ENCODE measurements at places on chromosomes 4 and X.

GRCh38 chrX:111123606-111124179, 27.7 kb downstream of the PAK3 start:
- no peak for DNase-seq

DNA sequence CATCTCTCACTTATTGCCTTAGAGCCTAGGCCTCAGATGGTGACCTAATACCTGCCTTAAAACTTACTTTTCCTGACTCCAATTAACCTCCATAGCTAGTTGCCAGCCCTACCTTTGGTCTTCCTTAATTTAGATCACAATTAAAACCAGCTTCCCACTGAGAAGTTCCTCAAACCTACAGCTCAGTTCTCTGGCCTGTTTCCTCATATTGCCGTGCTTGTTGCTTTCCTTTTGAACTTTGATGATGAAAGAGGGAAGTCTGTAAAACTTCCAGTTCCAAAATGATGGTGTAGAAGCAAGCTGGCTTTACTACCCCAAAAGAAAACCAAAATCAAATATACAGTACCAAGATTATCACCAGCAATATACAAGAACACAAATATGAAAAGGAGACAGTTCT, 28.9 kb upstream of the CAMK2D start:
- DNase-seq = no peak

DNA sequence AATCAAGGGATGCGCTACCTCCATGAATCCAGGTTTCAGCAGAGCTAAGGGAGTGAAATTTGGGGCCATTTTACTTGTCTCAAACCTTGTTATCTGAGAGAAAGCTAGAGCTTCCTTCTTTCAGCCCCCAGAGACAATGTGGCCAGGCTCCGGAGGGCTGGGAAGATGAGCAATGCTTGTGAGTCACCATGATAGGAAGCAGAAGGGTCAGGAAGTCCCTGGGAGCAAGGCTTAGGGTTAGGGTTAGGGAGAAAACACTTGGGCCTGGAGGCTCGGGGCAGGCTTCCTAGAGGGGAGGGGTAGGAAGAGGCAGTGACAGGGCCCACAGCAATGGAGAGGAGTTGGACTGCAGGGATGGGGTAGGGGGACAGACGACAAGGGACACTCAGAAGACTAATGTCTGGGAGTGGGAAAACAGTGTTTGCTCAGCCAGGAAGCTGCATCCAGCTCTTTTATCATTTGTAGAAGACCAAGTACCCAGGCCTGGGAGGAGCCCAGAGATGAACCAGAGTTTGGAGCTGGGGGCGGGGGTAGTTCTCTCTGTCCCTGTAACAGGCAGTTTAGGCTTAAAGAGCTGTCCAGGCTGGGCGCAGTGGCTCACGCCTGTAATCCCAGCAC, 16.4 kb upstream of the PORCN start:
- DNase-seq = peak; percentile 55

GRCh38 chr4:61805227-61805626, 605.1 kb downstream of the ADGRL3 start:
- DNase-seq = no peak

GRCh38 chr4:116058129-116058528, 944.7 kb upstream of the NDST4 start:
- no peak for DNase-seq

- no peak for DNase-seq
These were observed 85.0 kb downstream of the NFKB1 start for GRCh38 chr4:102586002-102586643.

- peak; percentile 34 for DNase-seq
These were observed 464.4 kb downstream of the TRIML1 start for GRCh38 chr4:188603646-188604045.

DNA sequence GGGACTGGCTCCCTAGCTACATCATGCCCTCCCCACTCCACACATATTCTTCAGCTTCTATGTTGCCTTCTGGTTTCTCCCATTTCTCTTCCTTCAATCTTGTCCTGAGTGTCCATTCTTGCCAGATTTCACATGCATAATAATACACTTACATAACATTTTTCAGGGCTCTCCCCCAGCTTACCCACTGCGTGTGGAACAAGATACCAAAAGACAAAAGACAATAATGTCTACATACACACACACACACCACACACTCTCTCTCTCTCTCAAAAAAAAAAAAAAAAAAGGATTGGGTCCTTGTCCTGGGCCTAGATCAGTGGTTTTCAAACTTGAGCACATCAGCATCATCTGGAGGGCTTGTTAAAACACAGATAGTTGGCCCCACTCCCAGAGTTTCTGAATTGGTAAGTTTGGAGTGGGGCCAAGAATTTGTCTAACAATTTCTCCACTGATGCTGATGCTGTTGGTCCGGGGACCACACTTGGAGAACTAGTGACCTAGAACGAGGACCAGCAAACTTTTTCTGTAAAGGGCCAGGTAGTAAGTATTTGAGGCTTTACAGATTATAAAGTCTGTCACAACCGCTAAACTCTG, 6.5 kb upstream of the SMARCA1 start:
- no peak for DNase-seq

DNA sequence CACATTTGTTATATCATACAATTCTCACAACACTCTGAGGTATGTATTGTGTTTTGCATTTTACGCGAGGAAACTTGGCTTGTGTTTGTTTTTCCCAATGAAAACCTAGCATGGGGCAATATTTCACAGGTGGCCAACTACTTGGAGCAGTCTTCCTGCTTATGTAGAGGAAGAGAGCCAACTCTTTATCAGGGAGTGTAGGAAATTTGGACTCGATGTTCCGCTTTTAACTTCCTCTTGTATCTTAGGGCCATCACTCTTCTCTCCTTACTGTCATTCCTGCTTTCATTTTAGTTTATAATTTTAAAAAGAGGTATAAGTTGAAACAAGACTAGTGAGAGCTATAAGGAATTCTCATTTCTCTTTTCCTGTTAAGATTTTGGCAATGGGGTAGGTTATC, 107.7 kb upstream of the RPS6KA3 start:
- DNase-seq = no peak

DNA sequence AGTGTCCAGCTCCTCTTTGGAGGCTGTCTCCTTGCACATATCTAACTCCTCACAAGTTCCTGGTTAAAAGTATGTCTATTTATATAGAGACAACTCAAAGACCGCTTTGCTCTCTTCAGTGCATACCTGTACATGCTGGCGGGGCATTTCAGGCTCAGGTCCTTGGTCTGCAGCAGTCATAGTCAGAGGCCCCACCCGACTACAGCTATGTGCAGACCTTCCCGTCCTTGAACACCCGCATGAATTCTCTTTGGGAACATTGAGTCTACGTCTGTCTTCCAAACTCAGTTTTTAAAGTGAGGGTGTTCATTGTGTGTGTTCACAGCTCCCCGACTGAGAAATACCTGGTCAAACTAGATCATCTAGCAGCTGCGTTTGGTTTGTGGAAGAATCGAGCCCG, 4.2 kb downstream of the BCOR start:
- DNase-seq = no peak

DNA sequence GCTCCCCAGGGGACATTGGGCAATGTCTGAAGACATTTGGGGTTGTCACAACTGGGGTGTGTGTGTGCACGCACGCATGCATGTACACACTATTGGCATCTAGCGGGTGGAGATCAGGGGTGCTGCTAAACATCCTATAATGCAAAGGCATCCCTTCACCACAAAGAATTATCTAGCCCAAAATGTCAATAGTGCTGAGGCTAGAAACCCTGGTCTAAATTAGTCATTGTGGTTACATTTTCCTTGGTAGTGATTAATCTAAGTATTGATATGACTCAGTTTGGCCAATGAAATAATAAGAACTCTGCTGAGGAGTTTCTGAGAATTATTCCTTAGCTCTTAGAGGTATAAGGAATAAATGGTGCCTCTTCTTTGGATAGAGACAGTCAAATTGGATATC, 200.2 kb downstream of the CLCN4 start:
- peak; percentile 27 for DNase-seq

GRCh38 chr4:105998171-105999063, 103.1 kb downstream of the NPNT start:
- peak; percentile 76 for DNase-seq

DNA sequence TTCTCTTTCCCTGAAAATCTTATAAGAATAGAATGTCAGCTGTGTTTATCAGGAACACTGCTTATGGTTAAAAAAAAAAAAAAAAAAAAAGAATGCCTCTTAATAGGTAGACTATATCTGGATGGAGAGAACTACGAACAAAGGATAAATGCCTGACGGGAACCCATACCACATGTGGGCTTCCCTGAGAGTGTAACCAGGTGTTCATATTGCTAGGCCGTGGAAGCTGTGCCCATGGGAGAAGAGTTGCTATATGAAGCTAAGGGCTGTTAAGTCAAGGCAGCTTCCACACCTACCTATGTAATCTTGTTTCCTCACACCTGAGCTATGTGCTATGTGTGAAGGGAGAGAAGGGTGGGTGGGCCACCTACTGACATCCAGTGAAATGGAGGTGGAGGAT, 27.3 kb downstream of the TMEM184C start:
- no peak for DNase-seq

GRCh38 chr4:121096191-121096590, 23.9 kb upstream of the NDNF start:
- DNase-seq = no peak

- no peak for DNase-seq
These were observed 27.3 kb upstream of the KIAA0232 start for GRCh38 chr4:6755088-6755753.

DNA sequence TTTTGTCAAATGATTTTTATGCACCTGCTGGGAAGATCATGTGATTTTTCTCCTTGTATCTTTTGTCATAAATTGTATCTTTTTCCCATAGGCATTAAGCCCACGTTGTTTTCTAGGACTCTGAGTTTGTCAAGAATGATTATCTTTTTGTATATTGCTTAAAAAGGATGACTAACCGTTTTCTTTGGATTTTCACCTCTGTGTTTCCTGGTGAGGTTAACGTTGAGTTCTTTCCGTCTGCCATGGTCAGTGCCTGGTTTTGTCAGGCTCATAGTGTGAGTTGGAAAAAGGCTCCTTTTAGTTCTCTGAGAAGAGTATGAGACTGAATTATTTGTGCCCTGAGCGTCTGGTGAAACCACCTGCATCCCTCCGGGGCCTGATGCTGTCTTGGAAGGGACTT, 21.9 kb downstream of the PCGF3 start:
- no peak for DNase-seq

DNA sequence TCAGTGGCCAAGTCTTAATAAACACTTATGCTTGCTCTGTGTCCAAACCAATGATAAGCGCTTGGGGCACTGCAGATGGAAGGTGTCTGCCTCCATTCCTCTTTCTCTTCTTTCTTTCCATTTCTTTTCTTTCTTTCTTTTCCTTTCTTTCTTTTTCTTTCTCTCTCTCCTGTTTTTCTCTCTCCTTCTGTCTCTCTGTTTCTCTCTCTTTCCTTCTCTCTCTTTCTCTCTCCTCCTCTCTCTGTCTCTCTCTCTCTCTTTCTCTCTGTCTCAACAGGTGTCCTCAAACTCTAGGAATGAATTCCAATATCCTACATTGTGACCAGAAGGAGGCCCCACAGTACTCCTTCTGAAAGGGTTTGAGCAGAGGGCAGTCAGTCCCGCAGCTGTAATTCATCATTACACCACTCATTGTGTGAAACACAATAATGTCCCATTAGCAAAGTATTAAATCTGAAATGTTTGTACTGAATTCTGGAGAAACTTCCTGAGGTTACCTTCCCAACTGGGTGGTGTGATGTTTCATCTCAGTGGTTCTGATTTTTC, 66.5 kb upstream of the PAGE1 start:
- DNase-seq = no peak

DNA sequence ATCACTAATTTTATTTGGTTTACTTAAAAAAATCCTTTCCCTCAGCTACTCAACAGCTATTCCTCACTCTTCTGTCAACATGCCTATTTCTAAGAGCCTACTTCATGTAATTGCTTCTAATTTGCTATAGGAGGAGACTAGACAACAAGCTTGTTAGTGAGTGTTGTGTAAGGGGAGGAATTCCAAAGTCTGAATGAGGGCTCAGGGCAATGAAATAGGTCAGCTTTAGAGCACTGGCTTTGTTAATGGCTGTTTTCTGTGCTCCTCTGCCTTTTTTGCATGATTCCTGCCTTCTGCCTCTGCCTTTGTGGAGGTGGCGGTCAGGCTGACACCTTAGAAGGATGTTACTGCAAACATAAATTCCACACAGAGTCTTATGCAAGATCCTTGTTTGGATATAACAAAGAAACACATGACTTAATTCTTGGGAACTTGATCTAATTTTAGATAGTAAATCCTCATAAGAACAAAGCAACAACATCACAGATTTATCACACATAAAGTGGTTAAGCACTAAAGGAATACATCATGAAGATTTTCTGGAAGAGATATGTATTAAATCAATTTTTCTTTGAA, 15.0 kb upstream of the PAGE1 start:
- no peak for DNase-seq

GRCh38 chr4:56139241-56139827, 190.6 kb downstream of the CEP135 start:
- no peak for DNase-seq

GRCh38 chr4:122997463-122998101, 75.2 kb upstream of the NUDT6 start:
- no peak for DNase-seq

DNA sequence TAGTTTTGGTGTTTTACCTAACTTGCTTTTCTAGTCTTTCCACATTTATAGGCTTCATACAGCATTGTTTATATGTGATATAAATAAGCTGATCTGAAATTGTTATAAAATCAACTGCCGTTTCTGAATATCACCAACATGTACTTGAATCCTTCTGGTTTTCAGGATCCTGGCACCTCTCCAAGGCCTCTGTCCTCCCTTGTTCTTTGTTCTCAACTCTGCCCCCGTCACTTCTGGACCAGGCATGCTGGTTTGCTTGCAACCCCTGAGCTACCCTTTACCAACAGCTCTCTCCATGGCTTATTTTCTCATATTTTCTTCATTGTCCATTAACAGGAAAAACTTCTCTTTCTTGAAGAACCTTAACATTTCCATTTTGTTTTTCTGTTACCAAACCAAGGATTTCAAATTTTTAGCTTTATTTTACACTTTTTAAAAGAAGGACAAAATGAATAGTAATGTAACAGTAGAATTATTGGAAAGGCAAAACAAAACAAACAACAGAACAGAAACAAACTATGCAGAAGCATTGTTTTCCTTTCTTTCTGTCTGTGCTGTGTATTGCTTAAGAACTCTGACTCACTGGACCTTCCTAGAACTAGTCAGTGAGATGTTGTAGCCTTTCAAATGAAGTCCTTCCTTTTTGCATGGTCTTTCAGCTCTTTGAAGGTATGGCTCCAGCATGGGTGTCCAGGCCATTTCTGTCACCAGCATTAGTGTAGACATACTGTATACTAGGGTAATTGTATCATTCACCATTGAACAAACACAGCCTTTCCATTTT, 44.8 kb downstream of the BANK1 start:
- no peak for DNase-seq

GRCh38 chrX:35046660-35047296, 104.2 kb downstream of the FAM47B start:
- no peak for DNase-seq

GRCh38 chr4:150217192-150217591, 138.9 kb downstream of the DCLK2 start:
- DNase-seq = peak; percentile 53

DNA sequence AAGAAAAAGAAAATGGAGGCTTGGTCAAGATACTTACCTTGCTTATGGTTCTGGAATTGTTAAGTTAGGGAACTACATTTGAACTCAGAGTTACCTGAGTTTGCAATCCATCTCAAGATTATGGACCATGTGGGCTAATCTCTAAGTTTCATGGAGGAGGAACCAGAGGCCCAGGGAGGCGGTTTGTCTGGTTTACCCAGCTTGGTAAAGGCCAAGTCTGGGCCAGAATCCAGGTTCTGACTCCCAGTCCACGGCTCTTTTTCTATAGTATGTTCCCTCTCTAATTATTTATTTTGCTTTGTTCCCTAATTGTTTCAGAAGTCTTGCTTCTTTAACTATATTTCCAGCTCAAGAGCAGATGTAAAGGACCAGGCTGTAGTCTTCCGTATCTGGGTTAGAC, 168.1 kb downstream of the FRAS1 start:
- DNase-seq = no peak

Data from RCC 7860 (cell line).